SJCRH30 (cell line): ENCODE measurements at places on chromosomes 1 and 21.

DNA sequence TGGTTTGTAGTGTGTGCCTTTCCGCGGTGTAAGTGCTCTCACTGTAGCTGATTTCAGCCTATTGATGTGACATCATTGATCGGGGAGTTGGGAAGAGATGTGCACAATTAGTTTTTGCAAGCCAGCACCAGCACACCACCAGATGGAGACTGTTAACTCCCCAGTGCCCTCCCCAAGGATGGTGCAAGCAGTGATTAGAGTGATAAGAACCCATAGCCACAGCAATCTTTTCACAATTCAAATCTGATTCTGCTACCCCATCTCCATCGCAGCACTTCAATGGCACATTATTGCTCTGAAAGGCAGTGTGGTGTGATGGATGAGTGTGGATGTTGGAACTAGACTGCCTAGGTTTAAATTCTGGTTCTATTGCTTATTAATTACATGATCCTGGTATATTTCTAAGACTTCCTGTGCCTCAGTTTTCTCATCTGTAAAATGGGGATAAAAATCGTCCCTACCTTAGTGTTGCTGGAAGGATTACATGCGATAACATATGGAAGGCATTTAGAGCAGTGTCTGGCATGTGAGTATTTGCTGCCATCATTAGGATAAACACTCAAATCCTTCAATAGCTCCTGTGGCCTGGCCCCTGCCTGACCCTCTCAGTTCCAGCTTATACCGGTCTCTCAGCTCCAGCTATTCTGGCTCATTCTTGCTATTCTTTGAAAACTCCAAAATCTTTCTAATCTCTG is 6.7 kb downstream of the CSF3R start:
- no peak for DNase-seq

GRCh38 chr1:167121375-167122120 is 27.7 kb downstream of the STYXL2 start:
- DNase-seq, result no peak

GRCh38 chr1:151443846-151444782 is 15.2 kb downstream of the POGZ start:
- peak; percentile 84 for DNase-seq

DNA sequence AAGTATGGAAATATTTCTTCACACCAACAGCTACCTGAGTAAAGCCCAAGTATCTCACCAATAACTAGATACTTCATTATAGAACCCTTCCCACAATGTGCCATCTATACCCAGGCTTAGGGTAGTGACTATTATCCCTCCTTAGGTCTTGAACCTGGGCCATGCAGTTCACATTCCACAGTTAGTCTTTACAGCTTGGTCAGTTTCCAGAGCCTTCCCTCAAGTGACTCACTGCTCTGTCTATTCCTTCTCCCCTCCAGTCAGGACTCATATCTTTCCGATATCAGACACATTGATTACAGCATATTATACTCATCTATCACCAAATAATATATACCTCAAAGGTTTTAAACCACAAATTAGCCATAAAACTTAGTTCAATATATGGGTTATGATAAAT is 23.6 kb downstream of the VAMP4 start:
- no peak for DNase-seq

DNA sequence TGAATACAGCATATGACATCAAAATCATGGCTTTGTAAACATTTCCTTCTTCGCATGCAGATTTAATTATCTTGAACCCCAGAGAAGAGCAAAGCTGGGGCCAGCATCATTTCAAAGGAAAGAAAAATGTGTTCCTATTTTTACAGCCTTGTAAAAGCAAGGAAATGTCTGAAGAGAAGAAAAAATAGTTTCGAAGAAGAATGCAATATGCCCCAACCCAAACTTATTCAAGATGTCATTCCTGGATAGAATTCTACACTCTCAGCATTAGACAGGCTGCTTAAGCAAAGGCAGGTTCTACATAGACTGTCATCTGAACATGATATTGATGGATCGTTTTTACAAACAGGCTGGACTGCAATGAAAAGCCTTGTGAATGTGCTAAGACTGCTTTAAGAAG is 900.8 kb downstream of the TTLL7 start:
- no peak for DNase-seq

- DNase-seq, result no peak
These were observed 710 bp downstream of the KLHL20 start for GRCh38 chr1:173715538-173715844.

DNA sequence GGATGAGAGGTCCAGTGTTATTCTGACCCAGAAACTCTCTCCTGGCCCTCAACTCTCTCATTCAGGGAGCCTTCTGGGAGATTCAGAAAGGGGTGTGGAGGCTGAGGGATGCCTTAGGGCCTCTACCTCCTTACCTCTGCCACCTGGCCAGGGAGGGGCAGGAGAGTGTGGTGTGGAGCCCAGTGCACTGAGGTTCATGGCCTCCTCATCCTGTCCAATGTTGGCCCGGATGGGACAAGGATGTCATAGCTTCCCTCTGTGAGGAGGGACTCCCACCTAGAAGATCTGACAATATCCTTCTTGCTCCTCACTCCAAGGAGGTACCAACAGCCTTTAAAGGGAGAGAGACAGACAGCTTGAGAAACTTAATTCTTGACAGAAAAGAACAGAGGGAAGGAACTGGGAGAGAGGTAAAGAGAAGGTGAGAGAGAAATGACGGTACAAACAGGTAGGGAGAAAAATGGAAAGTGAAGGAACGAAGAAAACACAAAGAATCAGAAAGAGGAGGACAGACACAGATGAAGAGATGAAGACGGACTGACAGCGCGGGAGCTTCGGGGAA is 779 bp downstream of the BEND5 start:
- DNase-seq, result peak; percentile 4

DNA sequence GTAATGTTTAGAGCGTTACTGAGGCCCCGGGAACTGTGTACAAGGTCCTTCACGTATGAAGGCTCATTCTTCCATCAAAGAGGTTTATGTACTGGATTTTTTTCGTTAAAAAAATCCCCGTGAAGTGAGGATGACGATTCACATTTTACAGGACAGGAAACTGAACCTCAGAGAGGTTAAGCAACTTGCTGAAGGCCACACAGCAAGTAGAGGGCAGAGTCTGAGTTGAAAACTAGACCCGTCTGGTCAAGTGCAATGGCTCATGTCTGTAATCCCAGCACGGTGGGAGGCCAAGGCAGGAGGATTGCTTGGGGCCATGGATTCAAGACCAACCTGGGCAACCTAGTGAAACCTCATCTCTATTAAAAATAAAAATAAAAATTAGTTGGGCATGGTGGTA is 140.2 kb downstream of the KAZN start:
- no peak for DNase-seq

DNA sequence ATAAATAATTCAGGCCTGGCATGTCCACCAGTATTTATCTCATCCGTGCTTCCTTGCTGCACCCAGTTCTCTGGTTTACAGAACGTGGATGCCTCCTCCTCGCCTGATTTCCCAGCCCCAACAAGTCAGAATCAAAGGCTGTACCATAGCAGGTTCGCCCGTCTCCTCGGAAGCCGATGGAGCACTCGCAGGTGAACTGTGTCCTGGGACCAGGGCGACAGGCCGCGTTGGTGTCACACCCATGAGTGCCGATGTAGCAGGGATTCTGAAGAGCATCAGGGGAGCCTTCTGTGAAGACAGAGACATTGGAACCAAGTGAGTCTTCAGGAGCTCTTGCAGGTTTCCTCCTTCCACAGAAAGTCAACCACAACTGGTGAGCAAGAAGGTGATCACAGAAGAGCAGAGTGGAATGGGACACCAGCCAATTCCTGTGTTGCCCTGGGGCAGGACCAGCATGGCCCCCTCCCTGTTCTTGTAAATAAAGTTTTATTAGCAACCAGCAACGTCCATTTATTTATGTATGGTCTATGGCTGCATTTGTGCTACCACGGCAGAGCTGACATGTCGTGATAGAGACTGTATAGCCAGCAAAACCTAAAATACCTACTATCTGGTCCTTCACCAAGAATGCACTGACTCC is 40.8 kb downstream of the NID1 start:
- DNase-seq, result peak; percentile 32

GRCh38 chr1:58596631-58597052 is 19.6 kb upstream of the TACSTD2 start:
- peak; percentile 80 for DNase-seq

GRCh38 chr1:21337010-21337437 is 46.8 kb upstream of the ECE1 start:
- DNase-seq, result no peak

- DNase-seq, result no peak
These were observed 9.9 kb downstream of the SEC16B start for GRCh38 chr1:177959811-177960515.

DNA sequence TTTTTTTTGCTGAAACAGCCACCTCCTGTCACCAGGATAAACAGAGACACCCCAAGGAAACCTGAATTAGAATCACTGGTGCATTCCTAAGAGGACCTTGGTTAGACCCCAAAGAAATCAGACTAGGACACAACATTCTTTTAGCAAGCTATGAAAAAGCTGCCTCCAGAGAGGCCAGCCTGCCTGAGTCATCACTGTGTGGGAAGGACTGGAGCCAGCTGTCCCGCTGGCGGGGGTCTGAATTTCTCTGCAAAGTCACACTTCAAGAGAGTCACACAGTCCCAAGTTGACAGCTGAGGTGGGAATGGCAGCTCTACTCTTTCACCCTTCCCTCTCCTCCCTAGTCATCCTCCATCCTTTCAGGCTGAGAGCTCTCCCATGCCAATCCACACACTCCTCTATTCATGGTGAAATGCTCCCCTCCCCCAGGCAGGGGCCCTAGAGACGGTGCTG is 405.0 kb upstream of the POU3F1 start:
- peak; percentile 90 for DNase-seq

- DNase-seq, result no peak
These were observed 13.3 kb upstream of the VASH2 start for GRCh38 chr1:212937034-212937433.

DNA sequence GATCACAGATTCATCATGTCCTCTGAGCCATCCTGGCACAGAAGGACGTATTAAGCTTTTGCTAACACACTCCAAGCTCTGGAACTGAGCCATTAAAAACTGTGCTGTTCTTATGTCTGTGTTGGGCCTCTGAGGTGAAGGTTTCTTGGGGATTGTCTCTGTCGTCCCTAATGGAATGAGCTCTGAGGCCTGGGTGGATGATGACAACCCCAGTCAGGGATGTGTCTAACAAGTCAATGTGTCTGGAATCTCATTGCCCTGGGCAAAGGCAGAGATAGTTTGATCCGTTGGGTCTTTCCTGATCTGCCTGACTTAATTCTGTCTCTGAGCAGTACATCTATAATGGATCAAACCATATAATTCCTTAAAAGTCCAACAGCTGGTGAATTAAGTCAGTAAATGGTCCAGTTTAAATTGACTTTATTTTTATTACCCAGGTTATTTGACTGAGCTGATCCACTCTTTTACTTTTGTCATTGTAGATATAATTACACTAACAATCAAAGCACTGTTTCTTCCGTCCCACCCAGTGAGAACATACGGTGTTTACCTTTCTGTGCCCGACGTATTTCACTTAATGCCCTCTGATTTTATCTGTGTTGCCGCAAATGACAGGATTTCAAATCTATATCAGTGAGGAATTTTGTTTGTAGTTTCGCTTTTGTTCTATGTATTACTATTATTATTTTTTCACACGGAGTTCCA is 38.8 kb upstream of the OR2B11 start:
- DNase-seq, result no peak

- peak; percentile 30 for DNase-seq
These were observed 30.1 kb downstream of the OLFML3 start for GRCh38 chr1:114009393-114009792.

GRCh38 chr21:45020629-45021427 is 53.6 kb upstream of the ADARB1 start:
- no peak for DNase-seq

DNA sequence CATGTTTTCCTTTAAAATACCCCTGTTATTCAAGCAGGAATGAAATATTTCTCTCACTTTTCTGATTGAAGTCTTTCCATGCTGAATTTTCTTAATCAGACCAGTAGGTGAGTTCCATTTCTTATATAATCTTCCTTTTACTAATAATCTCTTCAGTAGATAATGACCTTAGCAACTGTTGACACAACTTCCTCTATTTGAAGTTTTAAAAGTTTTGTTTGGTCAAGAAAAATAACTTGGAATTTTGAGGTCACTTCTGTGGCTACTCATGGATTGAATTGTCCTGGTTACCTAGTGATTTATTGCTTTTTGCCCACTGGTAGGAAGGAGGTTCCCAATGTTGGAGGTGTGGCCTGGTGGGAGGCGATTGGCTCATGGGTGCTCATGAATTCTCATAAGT is 70.6 kb upstream of the PAXBP1 start:
- no peak for DNase-seq

DNA sequence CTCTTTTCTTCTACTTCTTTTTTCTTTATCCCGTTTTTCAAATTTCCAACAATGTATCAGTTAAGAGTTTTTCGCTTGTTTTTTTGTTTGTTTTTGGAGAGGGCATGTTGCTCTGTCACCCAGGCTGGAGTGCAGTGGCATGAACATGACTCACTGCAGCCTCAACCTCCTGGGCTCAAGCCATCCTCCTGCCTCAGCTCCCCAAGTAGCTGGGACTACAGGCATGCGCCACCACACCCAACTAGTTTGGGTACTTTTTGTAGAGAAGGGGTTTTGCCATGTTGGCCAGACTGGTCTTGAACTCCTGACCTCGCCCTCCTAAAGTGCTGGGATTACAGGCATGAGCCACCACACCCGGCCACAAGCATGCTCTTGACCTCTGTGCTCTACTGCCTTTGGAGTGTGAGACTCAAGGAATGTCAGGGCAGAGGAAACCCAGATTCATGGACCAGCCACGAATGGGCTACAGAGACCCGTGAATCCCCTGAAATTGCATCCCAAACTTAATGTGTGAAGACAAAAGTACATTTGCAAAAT is 65.1 kb upstream of the HSD17B7 start:
- DNase-seq, result no peak

DNA sequence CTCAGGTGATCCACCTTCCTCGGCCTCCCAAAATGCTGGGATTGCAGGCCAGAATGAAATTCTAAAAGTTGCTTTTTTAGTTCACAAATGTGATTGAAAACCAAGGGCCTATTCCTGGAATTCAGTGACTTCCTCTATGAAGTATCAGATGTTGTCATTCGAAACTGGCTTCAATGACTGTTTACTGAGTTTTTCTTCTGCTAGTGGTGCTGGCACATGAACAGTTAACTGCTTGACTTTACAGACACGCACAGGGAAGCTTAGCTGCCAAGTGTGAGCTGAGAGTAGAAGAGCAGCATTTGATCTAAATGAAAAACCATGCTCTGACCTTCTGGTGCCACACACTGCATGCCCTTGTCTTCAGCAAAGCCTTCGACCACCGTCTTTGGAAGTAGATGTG is 32.8 kb upstream of the AJAP1 start:
- no peak for DNase-seq

GRCh38 chr1:83102630-83103071 is 896.3 kb downstream of the TTLL7 start:
- peak; percentile 78 for DNase-seq

DNA sequence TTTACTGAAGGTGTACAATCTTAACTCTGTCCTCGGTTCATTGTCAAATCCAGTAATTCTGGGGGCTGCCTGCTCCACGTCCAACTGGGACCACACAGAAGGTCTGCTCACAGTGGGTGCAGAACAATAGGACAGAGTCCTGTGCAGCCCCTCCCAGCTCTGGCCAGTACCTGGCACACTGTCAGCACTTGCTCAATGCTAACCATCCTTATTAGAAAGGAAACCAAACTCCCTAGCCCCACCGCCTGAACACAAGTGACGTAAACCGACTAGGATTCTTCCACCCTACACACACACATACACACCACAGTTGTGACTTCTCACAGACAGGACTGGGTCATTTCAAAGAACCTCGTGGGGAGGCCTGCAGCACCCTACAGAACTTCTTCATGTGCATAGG is 5.2 kb downstream of the BCAR3 start:
- no peak for DNase-seq

GRCh38 chr1:212677573-212677972 is 22.1 kb downstream of the BATF3 start:
- no peak for DNase-seq

GRCh38 chr1:9589144-9589718 is 520 bp downstream of the TMEM201 start:
- DNase-seq, result peak; percentile 55
